Cerebellar nuclear complex (tissue), 1 donor: ENCODE measurements at places on chromosomes 2 and 18.

- no peak for DNase-seq
Measured at GRCh38 chr18:55096263-55096951, 137.1 kb upstream of the CCDC68 start.

DNA sequence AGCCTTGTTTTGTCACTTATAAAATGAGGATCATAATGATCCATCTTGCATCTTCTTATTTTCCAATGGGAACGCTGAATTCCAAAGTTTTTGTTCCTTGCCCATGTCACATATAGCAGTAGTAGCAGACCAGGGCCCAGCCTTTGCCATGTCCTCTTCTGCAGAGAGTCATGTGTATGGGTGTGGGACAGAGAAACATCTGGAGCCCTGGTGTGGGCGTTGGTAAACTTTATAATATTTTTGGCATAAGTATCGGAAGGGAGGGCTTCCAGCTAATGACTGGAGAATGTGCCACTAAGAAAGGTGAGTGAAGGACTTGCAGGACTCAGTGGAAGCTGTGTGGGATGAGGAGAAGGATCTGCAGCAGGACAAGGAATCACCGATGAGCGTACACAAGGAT lies 157.2 kb downstream of the NCKAP5 start:
- DNase-seq: no peak

- no peak for DNase-seq
Measured at GRCh38 chr2:176818617-176819016, 394.0 kb upstream of the HNRNPA3 start.

DNA sequence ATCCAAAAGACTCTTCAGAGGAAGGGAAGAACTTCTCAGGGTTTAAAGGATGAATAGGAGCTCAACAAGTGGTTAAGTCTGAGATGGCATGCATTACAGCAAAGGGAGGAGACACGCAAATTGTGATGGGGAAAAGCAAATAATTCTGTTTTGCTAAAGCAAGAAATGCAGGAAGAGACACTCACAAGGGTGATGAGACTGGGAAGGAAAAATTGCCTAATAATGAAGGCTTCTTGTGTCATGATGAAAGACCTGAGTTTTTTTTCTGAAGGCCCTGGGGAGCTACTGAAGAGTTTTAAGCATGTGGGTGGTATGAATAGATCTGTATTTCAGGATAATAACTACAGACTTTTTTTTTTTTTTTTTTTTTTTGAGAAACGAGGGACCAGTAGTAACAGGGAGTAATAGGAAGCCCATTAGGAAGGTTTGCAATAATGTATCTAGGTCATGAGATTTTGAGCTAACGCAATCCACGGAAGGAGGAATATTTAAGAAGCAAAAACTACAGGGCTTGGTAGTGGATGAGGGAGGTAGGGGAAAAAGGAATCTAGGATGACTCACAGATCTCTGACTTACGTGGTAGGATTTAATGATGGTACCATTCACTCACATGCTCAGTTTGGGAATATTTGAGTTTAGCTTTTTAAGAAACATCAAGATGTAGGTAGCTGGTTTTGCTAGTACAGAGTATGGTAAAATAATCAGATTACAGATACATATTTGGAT lies 16.0 kb upstream of the SERPINB3 start:
- DNase-seq: no peak

DNA sequence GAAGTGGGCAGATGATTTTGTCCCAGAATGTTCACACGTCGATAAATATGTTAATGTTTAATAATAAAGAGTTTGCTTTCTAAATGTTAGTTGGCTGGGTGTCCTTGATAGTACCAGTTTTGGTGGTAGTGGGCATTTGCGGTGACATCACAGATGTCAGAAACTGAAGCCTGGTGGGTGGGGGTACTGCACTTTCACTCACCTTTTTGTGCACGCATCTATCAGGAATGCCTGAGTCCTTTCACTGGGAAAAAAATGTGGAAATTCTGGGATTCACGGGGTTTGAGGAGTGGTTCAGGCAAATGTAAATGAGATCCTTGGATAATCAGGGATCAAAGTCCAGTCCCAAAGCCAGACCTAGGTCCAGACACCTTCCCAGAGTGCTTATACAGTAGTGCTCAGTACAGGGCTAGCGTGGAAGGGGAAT lies 3.2 kb downstream of the EPAS1 start:
- no peak for DNase-seq

- no peak for DNase-seq
Measured at GRCh38 chr2:233031556-233032500, 644 bp upstream of the NEU2 start.

DNA sequence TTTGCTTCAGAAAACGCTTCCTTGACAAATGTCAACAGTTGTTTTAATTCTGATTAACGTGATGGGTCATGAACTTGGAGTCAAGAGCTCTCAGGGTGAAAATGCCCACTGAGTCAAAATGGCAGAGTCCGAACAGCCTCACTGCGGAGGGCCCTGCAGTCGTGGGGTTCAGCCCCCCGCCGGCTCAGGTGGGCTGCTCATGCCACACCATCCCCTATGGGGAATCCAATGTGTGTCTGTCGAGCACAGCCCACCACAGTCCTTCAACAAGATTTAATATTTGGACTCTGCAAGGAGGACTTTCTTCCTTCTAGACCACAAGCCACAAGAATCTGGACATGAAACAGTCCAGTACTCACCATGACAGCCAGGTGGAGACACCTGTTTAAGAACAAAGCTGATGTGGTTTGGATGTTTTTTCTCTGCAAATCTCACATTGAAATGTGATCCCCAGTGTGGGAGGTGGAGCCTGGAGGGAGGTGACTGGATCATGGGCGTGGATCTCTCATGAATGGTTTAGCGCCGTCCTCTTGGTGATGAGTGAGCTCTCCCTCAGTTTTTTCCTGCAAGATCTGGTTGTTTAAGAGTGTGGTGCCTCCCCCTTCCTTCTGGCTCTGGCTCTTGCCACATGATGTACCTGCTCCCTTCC lies 201.0 kb downstream of the NDUFA10 start:
- DNase-seq: no peak

- DNase-seq: no peak
Measured at GRCh38 chr18:57767259-57768050, 35.7 kb downstream of the ATP8B1 start.
